ENCODE measurements at places on chromosomes 3 and 15.

GRCh38 chr15:62985768-62986167 is 56.8 kb upstream of the TPM1 start:
- no peak for DNase-seq

DNA sequence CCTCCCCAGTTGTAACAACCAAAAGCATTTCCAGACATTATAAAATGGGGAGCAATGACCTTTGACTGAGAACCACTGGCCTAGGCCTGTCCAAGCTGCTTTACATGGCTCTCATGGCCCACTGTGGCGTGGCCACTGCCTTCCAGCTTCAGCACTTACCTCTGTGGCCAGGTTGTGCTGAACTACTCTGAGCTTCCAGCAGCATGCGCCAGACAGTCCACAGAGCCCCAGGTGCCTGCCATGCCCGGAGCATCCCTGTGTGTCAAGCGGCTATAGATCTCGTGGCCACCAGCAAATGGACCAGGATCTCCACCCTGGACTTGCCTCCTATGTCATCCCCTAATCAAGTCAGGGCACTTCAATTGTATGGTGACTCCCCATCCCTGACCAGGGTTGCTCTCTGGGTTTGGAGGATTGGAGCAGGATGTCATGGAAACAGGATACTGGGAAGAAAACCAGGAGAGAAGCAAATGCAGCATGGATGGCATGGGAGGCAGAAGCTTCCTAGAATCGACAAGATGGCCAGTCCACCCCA is 199.7 kb downstream of the UACA start:
- DNase-seq, result no peak

- no peak for DNase-seq
These were observed 77.7 kb downstream of the ABHD5 start for GRCh38 chr3:43768381-43768973.

DNA sequence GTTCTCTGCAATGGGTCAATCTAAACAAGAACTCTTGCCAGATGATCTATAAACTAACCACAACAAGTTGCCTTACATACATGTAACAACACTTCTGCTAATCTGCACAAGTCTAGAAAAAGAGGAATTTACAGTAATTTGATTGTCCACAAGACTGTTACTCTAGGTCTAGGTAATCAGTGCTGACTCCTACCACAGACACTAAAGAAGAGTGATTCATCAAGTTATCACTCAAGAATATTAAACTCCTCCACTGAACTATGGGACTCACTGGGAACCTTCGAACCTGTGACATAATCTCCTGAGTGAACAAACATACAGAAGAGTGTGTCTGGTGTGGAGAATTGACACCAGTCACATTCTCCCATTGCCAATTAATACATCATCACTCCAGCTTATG is 138.3 kb downstream of the ANXA2 start:
- no peak for DNase-seq

DNA sequence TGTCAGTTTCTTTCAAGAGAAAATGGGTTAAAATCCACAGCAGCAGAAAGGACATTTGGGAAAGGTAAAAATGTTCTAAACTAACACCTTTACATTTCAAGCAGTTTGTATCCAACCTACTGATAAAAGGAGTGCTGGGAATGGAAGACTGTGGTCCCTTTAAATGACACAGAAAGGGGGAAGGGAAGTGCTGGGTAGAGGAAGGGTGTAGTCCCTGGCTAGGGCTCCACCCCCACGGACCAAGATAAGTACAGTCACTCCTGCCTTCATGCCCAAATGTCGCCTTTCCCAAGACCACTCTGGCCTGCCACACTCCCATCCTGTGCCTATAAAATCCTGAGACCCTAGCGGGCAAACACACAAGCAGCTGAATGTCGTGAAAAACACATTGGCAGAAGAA is 350.9 kb upstream of the POU1F1 start:
- no peak for DNase-seq

DNA sequence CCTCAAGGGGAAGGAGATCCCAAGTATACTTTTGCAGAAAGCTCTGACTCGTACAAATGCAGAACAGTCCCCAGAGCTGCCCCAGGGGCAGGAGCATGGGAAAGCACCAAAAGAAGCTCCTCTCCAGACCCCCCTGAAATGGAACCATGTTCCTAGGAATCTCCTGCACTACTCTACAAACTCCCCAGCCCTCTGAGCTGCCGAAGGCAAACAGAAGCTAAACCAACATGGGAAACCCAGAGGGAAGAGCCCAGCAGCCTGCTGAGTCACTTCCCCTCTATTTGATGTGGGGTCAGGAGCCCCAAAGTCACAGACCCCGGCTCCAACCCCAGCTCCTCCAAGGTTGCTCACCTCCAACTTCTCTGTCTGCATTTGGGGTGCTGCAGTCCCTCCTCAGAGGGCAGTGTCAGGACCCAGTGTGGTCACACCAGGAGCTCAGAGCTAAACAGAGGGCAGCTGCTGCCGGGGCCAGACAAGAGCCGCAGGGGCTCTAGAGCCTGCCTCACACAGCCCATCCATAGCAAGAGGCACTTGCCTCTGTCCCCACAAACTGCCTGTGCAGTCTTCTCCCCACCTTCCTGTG is 3.8 kb upstream of the PLXNA1 start:
- DNase-seq, result no peak

GRCh38 chr3:61648481-61648880 is 87.1 kb downstream of the PTPRG start:
- no peak for DNase-seq

All from activated naive CD8-positive, alpha-beta T cell treated with anti-CD3 and anti-CD28 coated beads, Interleukin-2, amount 50 U/mL, for 24 hours (primary cell).